HEK293T (cell line): ENCODE measurements at places on chromosomes 1 and 21.
A peak's percentile ranks its signal among the peaks of the same experiment; 100 is the strongest.

DNA sequence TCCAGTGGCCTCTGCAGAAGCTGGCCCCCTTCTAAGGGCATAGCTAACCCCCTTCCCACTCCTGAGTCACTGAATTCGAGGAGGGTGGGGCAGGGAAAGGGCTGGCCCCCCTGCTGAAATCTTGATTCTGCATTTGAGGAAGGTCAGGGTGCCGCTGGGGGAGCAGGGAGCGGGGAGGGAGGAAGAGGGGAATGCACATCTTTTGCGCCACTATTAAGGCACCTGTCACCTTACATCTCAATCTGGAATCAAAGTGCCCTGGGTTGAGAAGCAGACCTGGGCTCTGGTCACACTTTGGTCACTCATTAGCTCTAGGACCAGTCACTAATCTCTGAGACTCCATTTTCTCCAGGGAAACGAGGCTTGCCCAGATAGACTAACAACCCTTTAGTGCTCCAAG is 62.0 kb downstream of the TOR1AIP2 start:
- no peak for DNase-seq

GRCh38 chr21:46255166-46255565 is 26.6 kb upstream of the LSS start:
- DNase-seq: no peak

- DNase-seq: no peak
Observed at GRCh38 chr1:166258017-166258416, 91.2 kb upstream of the FAM78B start.

GRCh38 chr21:39184050-39184980 is 1.1 kb upstream of the PSMG1 start:
- DNase-seq: no peak

DNA sequence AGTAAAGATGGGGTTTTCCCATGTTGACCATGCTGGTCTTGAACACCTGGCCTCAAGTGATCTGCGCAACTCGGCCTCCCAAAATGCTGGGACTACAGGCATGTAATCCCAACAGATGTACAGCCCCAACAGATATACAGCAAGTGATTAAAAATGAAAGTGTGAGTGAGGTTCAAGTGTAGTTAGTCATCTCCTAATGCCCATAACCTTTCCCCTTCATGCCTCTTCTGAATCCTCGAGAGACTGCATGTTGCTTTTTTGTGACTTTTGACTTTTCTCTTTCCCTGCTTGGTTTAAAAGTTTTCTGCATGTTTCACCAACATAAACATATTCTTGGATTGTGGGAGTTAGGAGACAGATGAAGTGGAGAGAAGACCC is 31.2 kb downstream of the KCNK2 start:
- DNase-seq: no peak

GRCh38 chr1:50148142-50148923 is 39.6 kb downstream of the ELAVL4 start:
- DNase-seq: no peak

DNA sequence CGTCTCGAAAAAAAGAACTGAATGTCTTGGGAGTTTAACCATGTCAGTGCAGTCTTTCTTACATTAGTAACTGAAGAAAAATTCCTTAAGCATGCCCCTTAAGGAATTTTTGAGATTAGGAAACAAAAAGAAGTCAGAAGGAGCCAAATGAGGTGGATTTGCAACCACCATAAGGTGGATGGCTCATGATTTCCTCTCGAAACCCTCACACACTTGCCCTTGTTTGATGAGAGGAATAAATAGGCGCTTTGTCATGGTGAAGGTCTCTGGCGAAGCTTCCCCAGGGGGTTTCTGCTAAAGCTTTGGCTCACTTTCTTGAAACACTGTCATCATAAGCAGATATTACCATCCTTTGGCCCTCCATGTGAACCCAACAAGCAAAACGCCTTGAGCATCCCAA is 68.2 kb downstream of the POFUT2 start:
- no peak for DNase-seq

- DNase-seq: no peak
Observed at GRCh38 chr1:217620814-217621213, 10.1 kb downstream of the GPATCH2 start.

DNA sequence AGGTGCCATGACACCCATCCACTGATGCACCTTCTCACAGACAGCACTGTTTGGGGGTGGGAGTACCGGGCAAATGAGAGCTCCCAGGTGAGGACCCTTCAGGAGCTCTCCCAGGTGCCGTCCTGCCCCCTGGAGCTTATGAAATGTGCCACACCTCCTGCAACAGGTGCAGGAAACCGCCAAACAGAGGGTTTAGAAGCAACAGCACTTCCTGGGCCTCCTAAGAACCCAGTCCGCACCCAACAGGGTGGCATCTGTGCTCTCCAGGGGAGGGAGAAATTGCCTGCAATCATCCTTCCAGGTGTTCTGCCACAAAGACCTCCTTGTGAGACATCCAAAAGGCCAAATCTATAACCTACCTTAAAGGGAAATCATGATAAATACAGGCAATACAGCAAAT is 87.7 kb upstream of the ATP1B1 start:
- no peak for DNase-seq

GRCh38 chr1:202007805-202008489 is 2.4 kb upstream of the ELF3 start:
- DNase-seq: no peak

DNA sequence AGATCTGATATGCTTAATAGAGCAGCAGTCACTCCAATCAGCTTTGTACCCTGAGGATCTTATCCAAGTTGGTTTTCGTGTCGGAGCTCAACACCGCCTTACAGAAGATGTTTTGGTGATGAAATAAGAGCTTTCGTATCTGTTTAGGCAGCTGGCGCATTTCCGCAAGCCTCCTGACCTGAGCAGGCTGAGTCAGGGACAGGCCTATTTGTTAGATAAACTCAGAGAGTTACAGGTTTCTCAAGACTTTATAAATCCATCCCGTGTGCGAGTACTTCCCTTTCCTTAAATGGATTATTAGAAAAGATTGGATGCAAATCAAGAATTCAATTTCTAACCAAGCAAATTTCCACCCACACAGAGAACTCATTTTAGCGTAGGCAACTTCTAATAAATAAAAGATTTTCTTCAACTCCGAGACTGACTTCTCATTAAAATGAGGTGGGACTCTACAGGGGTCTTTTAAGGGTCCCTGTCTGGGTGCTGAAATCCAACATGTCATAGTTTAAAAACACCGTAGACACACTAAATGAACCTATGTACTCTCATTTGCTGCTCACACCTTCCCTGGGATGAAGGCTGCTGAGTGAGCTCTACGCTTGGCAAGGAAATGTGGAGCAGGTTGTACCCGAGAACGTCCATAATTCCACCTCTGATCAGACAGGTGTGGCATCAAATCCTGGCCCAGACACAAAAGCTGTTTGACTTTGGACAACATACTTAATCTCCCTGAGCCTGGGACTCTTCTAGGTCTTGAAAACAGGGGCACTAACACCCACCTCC is 106.9 kb upstream of the F3 start:
- DNase-seq: no peak

- DNase-seq: no peak
Observed at GRCh38 chr1:9439074-9439761, 100.0 kb upstream of the SLC25A33 start.

DNA sequence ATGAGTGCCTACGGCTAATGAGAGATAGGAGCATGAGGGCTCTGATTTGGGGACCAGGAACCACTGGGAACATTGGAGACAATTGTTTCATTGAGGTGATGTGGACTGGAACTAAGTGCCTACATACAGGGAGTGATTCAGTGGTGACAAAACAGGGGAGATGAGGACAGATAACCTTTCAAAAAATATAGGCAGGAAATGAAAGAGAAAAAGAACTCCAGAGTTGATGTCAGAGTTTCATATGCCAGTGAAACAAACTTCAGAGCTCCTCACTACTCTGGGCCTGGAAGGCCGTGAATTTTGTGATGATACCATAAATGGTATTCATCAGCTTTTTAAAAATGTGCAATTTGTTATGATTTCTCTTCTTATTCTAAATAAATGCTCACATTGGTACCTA is 39.3 kb downstream of the FASLG start:
- DNase-seq: no peak

- no peak for DNase-seq
Observed at GRCh38 chr1:244953901-244954300, 89.6 kb upstream of the HNRNPU start.

GRCh38 chr1:241972703-241973369 is 15.3 kb downstream of the BECN2 start:
- DNase-seq: no peak

DNA sequence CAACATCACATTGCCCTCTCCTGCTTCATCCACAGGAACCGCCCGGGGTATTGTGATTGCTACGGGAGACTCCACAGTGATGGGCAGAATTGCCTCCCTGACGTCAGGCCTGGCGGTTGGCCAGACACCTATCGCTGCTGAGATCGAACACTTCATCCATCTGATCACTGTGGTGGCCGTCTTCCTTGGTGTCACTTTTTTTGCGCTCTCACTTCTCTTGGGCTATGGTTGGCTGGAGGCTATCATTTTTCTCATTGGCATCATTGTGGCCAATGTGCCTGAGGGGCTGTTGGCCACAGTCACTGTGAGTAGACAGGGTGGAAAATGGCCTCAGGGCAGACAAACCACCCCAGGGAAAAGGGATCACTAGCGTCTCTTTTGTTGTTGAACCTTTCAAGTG is 12.7 kb downstream of the ATP1A4 start:
- DNase-seq: no peak

DNA sequence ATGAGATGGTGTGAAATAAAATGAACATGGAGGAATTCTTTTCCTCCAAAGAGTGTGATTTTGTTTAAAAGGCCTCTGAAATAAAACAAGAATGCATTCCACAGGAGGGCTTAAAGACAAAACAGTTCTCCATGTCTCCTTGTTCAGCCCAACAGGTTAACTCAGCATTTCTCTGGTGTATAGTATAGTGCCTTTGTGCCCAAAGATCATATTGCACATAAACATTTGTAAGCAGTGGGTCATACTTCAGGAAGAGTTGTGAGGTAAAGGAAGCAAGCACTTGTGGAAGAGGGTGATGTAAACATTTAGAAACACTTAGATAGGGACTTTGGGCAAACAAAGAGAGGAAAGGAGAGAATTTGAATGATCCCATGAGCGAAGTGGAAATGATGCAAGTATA is 433.9 kb downstream of the SIPA1L2 start:
- DNase-seq: no peak

- no peak for DNase-seq
Observed at GRCh38 chr1:1198423-1199140, 7.8 kb downstream of the TNFRSF18 start.

GRCh38 chr1:104466068-104466467 is 716.4 kb downstream of the AMY1C start:
- no peak for DNase-seq

DNA sequence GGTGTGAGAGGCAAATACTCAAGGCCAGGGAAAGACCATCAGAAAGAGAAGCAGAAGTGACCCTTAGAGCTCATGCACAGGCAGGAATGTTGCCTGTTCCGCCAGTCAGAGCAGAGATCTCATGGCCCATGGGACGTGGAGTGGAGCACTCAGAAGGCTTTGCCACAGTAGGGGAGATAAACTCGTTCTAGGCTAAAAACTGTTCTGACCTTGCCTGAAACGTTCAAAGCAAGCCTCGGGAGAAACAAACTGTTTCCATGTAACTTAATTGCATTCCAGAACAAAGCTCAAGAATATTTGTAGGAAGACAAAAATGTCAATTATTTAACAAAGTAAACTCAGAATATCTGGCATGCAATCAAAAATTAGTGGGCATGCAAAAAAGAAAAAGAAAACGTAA is 20.7 kb upstream of the SLC19A1 start:
- DNase-seq: no peak

GRCh38 chr1:186102547-186103148 is 272.4 kb downstream of the TPR start:
- no peak for DNase-seq

DNA sequence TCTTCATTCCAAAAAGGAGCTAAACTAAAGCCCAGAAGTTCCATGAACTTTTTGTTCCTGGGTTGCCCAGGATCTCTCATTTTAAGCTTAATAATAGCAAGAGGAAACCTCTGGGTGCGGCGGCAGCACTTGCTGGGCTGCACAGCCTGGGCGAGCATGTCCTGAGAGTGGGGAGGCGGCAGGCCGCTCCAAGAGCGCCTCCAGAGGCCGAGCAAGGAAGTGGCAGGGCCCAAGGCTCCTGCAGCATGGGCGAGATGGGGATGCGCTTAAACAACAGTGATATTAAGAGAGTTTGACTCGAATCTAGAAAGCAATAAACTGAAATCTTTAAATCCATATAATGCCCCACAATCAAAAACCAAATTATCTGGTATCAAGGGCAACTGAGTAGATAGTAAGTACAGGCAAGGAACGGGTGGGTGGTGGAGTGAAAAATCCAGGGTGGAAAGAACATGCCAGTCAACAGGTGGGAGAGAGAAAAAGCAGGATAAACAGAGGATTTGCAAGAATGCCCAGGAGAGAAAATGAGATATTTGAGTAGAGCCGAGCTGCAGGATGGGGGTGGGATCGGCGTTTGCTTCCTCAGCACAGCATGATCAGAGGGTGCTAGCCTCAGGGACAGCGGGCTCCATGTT is 14.1 kb upstream of the TNR start:
- peak; percentile 86 for DNase-seq

DNA sequence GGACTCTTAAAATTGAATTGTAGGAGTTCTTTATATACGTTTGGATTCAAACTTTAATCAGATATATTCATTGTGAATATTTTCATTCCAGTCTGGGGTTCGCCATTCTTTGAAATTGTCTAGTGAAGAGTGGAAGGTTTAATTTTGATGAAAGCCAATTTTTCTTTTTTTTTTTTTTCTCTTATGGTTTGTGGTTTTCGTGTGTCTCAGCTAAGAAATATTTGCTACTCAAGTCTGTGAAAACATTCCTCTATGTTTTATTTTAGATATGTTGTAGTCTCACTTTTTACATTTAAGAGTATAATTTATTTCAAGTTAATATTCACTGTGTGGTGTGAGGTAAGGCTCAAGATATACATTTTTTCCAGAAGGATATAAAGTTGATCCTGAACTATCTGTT is 220.5 kb downstream of the KCNT2 start:
- DNase-seq: no peak

GRCh38 chr1:234732671-234733390 is 122.9 kb upstream of the IRF2BP2 start:
- no peak for DNase-seq

DNA sequence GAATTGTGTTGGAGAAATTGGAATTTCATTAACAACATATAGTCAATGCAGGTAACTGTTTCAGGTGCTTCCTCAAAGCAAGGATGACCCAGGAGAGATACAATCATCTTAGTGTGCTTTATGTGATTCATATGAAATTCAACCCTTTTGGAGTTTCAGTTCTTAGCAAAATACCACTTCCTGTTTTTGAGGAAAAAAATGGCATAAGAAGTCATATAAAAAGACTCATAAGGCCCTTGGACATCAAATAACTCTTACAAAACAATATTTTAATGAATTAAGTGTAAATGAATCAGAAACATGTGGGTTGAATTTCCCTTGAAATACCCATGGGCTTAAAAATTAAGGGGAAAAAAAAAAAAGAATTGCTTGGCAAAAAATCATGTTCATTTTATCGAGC is 926.6 kb downstream of the LTN1 start:
- DNase-seq: no peak

- no peak for DNase-seq
Observed at GRCh38 chr1:62712336-62713243, 24.4 kb upstream of the DOCK7 start.

GRCh38 chr21:38670861-38671260 is 134.9 kb upstream of the ETS2 start:
- no peak for DNase-seq

GRCh38 chr1:230292689-230293389 is 133.3 kb downstream of the PGBD5 start:
- no peak for DNase-seq
